ENCODE measurements at places on chromosomes 12 and 14.

- no peak for DNase-seq
These were observed 32.6 kb upstream of the AACS start for GRCh38 chr12:125032466-125033152.

GRCh38 chr12:92718483-92718990 lies 15.7 kb downstream of the PLEKHG7 start:
- peak; percentile 32 for DNase-seq

- no peak for DNase-seq
These were observed 27.0 kb downstream of the SYNE3 start for GRCh38 chr14:95489214-95490137.

GRCh38 chr12:94261119-94261518 lies 112.7 kb downstream of the PLXNC1 start:
- DNase-seq: no peak

DNA sequence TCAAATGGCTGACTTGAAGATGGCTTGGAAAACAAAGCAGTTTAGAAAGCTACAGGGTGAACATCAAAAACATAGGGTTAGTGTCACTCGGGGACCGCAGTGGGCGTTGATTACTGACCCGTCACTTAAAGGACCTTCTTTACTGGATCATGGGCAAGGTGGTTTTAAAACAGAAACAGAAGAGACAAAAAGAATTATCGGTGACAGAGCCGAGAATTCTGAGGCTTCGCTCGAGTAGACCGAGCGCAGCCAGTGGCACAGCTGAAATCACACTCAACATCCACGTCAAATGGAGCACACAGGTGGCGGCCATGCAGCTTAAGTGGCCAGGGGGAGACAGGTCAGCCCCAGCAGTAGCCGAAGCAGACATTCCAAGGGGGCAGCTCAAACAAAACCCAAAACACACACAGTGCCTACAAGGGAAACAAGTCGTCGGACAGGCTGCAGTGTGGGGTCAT lies 17.3 kb downstream of the SNRNP35 start:
- DNase-seq: no peak

DNA sequence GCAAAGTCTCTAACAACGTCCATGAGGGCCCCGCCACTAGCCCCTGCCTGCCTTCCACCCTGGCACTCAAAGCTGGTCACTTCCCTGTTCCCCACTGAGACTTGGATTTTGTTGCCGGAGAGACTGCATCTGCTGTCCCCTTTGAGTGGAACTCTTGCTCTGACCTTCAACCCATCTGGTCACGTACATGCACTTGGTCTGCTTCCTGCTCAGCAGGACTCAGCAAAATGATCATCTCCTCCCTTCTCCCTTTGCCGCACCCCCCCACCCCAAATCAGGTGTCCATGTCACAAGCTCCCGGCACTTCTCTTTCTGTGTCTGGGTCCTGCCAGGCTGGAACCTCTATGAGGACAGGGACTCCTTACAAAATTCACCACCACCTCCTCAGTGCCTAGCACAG lies 180.9 kb downstream of the CHST11 start:
- no peak for DNase-seq

GRCh38 chr14:33745163-33745562 lies 205.7 kb downstream of the EGLN3 start:
- no peak for DNase-seq
